ENCODE measurements at places on chromosomes 16 and 17.

DNA sequence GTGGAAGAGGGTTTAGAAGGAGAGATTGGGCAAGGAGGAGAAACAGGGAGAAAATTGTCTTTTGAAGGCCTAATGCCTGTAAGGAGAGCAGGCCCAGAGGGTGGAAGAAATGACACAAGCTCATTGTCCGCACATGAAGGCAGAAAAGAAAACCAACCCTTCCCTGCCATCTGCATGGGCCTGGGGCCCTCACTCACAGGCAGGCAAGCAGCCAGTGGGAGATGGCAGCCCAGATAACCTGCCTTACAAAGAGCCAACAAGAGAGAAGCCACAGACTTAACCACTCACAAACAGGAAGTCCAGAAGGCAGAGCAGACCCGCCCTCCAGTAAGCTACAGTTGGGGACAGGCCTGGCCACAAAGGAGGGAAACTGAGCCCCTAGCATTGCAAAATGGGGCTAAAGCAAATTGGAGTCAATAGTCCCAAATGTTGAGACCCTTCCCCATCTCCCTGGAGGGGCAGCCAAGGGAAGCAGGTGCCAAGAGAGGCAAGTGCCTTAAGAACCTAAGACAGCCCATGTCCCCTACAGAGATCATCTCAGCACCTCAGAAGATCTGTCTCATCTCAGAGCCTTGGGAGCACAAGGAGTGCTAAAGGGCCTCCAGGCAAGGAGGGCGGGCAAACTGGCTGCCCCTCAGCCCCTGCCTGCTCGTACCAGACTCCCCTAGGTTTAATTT lies 7.3 kb upstream of the TSPOAP1 start:
- DNase-seq: no peak

GRCh38 chr16:25709213-25709612 lies 17.5 kb downstream of the HS3ST4 start:
- DNase-seq: no peak

- DNase-seq: no peak
Observed at GRCh38 chr17:37791447-37792399, 46.9 kb upstream of the HNF1B start.

DNA sequence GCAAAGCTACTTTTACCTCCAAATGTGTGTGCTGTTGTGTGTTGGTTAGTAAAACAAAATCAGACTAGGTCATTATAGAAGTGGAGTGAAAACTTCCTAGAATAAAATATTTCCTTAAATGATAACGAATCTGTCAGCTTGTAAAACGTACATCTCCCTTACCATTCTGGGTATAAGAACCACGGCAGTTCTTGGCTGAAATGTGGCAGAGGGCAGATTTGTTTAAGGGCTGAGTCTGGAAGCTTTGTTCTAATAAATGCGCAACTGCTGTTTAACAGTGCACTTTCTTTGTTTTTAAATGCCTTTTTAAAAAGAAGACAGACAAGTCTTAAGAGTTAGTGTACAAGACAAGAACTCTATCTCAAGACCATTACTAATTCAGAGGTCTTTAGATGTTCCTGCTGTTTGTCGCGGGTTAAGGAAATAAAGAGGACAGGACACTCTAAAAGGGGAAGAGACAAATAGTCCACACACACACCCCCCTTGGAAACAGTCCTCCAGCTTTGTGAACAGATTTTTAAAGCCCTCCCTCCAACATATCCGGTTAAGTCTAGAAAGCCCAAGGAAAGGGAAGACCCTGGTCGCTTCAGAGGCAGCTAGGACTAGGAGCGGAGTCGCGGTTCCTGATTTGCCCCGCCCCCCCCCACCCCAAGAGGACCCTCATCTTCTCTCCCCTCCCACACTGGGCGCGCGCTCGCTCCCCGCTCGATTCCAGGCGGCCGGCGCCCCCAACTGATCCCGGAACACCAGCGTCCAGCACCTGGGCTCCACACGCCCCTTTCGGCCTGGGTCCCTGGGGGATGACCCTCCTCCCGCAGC lies 658 bp downstream of the SYNRG start:
- no peak for DNase-seq

- no peak for DNase-seq
Observed at GRCh38 chr16:87524407-87524806, 31.6 kb upstream of the ZCCHC14 start.

DNA sequence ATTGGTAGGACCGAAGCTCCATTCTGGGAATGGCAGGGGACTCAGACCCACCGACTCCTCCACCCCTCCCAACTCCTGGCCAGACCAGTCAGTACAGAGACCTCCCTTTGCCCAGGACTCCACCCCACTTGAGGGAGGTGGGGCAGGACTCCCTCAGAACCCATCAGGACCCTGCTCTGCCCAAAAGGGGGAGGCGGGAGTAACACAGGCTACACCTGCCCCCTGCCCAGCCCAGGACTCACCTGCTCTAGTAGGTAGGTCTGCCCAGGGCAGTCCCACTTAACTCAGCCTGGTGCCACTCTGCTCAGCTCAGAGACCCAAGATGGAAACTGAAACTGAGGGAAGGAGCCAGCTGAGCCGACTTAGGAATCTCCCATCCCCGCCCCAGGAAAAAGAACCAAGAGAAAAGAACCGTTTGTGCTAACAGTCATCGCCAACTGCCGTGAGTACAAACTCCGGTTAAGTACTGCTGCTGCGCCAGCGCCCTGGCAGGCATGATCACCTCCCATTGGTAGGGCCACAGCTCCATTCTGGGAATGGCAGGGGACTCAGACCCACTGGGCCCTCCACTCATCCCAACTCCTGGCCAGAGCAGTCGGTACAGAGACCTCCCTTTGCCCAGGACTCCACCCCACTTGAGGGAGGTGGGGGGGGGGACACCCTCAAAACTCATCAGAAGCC lies 503 bp downstream of the DHX58 start:
- DNase-seq: no peak

DNA sequence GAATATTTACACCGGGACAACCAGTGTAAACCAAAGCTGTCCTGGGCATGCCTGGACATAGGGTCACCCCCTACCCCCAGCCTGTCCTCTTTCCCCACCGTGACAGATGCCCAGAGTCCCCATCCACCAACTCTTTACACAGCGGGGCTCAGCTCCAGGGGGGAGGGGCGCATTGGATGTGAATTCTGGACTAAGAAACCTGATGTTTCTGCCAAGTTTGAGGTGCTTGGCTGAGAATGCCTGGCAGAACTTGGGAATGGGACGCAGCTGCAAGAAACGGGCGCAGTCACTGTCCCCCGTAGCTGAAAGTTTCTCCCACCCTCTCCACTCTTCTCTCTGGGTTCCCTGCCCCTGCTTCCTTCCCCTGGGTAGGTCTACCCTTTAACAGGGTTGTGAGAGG lies 68.0 kb upstream of the CDC42EP4 start:
- no peak for DNase-seq

GRCh38 chr17:82837586-82838320 lies 2.1 kb downstream of the ZNF750 start:
- DNase-seq: no peak

- no peak for DNase-seq
Observed at GRCh38 chr17:34571428-34572130, 7.8 kb upstream of the TMEM132E start.

DNA sequence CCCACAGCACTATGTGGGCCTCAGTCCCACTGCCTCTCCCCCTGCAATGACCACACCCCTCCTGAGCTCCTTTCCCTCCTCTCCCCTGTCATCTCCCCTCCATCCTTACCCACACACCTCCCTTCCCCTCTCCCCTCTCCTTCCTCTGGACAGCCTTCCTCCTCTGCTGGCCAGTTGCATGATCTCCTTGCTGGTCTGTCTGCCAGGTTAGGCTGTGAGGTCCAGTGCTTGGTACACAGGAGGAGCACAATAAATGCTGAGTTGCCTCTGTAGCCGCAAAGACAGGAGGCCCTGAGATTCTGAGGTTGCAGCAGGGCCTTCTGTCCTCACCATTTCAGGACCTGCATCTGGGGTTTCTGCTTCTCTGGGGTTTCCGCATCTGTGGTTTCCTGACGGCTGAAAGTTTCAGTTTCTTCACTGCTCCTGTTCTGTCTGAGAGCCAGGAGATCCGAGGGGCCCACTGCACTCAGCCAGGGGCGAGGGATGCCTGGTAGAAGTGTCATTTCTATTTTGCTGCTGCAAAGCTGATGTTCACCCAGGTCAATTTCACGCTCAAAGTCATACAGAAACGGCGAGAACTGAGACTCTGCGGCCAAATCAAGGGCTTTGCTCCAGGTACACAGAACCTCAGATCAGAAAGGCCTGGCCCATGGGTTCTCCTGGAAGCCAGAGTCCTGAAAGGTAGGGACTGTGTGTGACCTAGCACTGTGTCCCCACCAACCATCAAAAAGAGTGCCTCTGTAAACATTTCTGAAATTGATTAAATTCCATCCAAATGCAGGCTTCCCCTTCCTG lies 4.6 kb upstream of the SLC12A3 start:
- no peak for DNase-seq

- no peak for DNase-seq
Observed at GRCh38 chr17:82890339-82890730, 50.5 kb upstream of the ZNF750 start.

- DNase-seq: no peak
Observed at GRCh38 chr17:63262751-63263476, 183.2 kb downstream of the CYB561 start.

DNA sequence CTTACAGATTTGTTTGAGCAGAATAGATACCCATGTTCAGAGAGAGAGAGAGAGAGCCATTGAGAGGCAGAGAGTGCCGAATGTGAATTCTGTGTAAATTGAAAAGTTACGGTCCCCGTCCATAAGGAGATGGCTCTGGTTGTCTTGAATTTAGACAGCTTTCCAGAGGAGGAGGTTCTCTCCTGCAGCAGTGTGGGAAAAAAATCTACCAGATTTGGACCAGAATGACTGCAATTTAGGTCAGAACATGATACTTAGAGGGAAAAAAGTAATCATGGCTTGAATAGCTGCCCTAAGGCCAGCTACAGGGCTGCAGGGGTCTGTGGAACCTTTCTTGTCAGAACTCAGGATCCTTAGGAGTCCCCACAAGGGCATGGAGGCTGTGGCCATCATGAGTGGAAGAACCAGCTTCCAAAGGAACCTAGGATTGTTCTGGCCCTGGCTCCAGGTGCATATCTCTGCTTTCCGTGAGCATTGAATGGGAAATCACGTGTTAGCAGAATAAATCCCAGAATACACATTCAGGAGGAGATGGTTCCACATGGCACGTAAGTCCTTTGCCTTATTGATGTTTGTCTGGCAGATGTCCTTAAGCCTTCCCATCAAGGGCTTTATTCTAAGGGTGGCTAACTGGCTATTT lies 13.0 kb downstream of the PITPNC1 start:
- no peak for DNase-seq

GRCh38 chr16:11586378-11586855 lies 302 bp downstream of the LITAF start:
- DNase-seq: no peak

DNA sequence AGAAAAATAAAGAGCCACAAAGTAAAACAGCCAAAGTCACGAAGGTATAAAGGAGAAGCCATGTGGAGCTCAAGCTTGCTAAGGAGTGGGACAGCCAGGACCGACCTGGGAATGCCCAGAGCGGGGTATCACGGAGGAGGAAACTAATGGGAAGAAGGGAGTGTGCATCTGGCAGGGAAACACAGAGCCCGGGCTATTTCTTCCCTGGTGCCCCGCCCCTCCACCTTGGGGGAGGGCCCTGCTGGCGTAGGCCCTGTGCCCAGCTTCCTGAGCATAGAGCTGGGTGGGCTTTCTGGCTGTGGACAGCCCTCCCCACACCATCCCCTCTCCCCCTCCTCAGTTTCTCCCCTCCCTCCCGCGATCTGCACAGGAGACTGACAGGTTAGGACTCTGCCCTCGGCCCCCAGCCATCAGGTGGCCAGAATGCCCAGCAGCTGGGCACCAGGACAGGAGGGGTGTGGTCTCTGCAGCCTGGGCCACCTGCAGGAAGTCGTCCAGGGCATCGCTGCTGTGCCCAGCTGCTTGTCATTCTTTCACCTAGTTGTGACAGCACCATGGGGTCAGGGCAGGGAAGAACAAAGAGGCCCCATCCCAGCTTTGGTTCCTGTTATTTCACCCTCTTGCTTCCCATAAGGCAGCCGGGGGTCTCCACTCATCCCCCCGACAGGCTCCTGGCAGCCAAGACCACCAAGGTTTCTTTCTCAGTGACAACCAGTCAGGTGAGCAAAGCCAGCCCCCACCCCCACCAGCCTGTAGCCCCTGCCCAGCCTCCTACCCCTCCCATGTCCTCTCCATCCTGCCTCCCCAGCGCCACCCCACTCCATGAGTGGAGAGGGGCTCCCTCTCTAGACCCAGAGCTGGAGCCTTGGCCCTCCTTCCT lies 7.1 kb upstream of the DCAF7 start:
- no peak for DNase-seq

- DNase-seq: no peak
Observed at GRCh38 chr16:866252-866896, 65.8 kb upstream of the GNG13 start.

GRCh38 chr17:74842599-74843351 lies 16.9 kb downstream of the GRIN2C start:
- DNase-seq: no peak
